ENCODE measurements at places on chromosomes 1 and 21. TPM values are rescaled to one million over a fixed set of nuclear protein-coding genes. Genes with fewer than 3 reads are reported as not detected.
A peak's percentile ranks its signal among the peaks of the same experiment; 100 is the strongest.

DNA sequence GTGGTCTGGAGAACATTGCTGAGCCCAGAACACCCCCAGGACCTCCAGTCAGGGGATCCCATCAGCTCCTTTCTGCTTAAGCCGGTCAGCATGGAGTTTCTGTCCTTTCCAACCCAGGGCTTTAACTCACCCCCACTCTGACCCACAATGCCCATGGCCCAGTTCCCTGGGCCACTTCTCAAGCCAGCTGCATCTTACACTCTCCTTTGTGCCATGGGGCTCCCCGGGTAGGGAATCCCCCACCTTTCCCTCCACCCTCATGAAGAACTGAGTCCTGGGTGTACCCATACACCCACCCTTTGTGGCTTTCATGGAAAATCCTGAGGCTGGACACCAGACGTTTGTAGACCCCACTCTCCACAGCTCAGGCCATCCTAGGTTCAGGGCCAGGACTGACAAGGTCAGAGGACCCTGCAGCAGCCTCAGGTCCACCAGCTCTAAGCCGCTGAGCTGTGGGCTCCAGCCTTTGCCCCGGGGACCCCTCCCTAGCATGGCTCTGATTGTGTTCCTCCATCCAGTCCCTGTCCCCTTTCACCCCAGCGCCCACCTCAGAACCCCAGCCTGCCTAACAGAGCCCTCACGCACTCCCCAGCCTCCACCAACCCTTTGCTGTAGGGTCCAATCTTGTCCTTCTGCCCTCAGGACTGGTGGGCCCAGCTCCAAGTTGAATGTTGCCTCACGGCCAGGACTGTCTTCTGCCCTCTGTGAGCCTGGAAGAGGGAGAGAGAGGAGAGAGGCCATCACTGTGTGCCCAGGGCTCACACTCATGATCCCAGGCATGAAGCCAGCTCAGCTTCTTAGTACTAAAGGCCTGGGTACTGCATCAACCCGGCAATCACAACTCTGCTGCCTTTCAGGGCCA lies 394.8 kb downstream of the MATN1 start:
- H3K4me3 ChIP-seq = no peak overlapping the region
- no peaks in the 10 kb centered on the region for H3K4me1 ChIP-seq
- H3K27me3 ChIP-seq = no peaks in the 10 kb centered on the region
- no peaks in the 10 kb centered on the region for H3K36me3 ChIP-seq
- DNase-seq = no peak

DNA sequence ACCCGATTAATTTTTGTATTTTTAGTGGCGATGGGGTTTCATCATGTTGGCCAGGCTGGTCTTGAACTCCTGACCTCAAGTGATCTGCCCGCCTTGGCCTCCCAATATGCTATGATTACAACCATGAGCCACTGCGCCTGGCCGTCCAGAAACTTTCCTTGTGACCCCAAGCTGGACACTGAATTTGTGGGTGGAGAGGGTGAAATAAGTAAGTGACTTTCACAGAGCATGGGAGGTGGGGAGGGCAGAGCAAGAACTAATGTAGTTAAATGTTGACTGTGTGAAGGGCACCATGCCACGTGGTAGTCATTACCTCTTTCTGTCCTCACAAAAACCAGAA lies 2.7 kb upstream of the UTP11 start:
- no peaks in the 10 kb centered on the region for H3K27me3 ChIP-seq
- no peaks in the 10 kb centered on the region for H3K36me3 ChIP-seq
- peak overlapping the region; percentile 23 for H3K27ac ChIP-seq
- no peak for DNase-seq
- H3K4me3 ChIP-seq = no peak overlapping the region

- H3K36me3 ChIP-seq = no peaks in the 10 kb centered on the region
- peak; percentile 36 for DNase-seq
Observed at GRCh38 chr1:14968251-14968851, 185.2 kb upstream of the TMEM51 start.

DNA sequence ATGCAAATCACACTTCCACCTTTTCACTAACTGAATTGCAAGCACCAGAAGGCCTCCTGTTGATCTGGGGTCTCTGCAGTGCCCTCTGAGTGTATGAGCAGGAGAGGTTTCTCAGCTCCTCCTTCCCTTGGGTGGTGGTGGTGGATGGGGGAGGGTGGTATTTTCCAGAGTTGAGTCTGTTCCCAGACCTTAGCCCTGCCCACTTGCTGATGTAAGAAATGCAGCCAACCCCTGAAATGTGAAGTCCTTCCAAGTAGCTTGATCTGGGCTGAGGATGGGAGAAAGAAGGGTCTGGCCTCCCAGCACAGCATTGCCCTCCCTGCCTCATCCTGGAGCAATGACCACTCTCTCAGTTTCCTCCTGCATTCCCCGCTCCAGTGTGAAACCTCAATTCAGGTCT lies 6.3 kb upstream of the FOXD2 start:
- H3K4me3 ChIP-seq = no peak overlapping the region
- no peak for DNase-seq
- H3K27me3 ChIP-seq = no peaks in the 10 kb centered on the region
- H3K27ac ChIP-seq = no peak overlapping the region
- no peaks in the 10 kb centered on the region for H3K36me3 ChIP-seq
- H3K4me1 ChIP-seq = peaks cover 31% of the 10 kb centered on the region

DNA sequence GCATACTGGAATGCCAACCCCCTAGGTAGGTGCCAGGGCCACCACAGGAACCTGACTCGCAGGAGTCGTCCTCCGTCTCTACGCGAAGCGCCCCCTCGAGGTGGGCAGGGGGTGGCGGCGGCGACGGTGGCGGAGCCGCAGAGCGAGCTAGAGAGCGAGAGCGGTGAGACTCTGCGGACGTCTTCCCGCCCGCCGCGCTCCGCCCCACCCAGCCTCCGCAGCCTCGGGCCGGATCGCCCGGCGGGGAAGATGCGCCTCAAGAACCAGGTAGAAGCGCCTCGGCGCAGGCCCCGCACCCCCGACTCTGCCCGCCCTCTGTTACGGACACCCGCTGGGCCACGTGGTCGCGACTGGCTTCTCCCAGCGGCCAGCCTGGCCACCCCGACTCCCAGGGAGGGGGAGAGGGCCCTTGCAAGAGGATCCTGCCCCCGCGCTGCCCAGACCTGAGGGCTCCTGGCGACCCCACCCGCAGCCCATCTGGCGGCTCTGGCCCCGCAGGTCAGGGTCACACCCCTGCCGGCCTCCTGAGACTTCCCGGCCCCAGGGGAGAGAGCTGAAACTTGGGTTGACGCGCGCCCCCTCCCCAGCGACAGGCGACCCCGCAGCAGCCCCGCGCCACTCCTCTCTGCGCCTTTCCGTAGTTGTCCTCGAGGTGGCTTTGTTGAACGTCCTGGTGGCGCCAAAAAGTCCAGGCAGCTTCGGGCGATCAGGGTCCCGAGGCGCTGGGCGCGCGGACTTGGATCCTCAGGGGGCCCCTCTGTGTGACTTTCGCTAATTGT lies 24.4 kb upstream of the AGBL4 start:
- H3K27ac ChIP-seq = no peak overlapping the region
- no peaks in the 10 kb centered on the region for H3K27me3 ChIP-seq
- DNase-seq = peak; percentile 85
- H3K4me3 ChIP-seq = peak overlapping the region; percentile 35
- no peaks in the 10 kb centered on the region for H3K36me3 ChIP-seq

DNA sequence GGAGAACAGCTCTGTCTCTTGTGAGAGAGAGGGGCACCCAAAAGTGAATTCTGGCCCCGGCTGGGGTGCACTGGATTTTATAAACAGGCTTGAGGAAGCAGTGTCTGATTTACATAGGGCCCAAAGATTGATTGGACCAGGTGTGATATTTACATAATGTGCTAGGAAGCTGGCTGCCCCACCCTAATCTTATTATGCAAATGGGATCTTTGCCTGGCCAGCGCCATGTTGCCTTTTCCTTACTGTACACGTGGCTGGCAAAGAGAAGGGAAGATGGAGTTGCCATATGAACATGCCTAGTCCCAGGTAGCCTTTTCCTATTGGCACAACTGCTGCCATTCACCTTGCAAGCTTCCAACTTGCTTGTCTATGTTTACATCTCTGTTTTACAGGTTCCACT lies 29.0 kb upstream of the CFHR4 start:
- H3K36me3 ChIP-seq = no peaks in the 10 kb centered on the region
- DNase-seq = no peak
- H3K4me1 ChIP-seq = no peaks in the 10 kb centered on the region
- no peak overlapping the region for H3K27ac ChIP-seq

- H3K27me3 ChIP-seq = no peaks in the 10 kb centered on the region
- no peak overlapping the region for H3K4me3 ChIP-seq
- peaks cover 40% of the 10 kb centered on the region for H3K4me1 ChIP-seq
- peaks cover 10% of the 10 kb centered on the region for H3K36me3 ChIP-seq
Observed at GRCh38 chr21:46637952-46638746, 2.7 kb downstream of the PRMT2 start.

DNA sequence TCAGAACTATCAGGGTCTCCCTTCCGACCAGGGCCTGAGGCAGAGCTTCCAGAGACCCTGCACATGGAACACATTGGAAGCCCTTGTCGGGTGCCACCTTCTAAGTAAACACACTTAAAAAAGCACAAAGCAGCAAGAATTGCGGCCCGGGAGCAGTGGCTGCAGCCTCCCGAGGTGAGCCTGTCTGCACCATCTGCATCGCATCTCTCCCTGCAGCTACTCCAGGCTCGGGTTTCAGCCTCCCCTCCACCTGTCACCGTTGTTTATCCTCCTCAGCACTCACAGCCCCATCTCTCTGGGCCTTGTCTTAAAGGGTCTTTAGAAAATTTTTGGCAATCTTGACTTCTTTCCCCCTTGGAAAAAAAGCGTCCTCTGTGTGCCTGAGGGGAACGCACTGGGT lies 95.1 kb upstream of the ARHGEF16 start:
- no peak overlapping the region for H3K27ac ChIP-seq
- DNase-seq = no peak
- no peaks in the 10 kb centered on the region for H3K4me1 ChIP-seq
- no peaks in the 10 kb centered on the region for H3K36me3 ChIP-seq

GRCh38 chr1:199463521-199464127 lies 563.9 kb upstream of the NR5A2 start:
- H3K36me3 ChIP-seq = no peaks in the 10 kb centered on the region
- H3K27ac ChIP-seq = no peak overlapping the region
- H3K4me3 ChIP-seq = no peak overlapping the region
- no peaks in the 10 kb centered on the region for H3K27me3 ChIP-seq

The SLC9C2 gene
- total RNA-seq = not detected

DNA sequence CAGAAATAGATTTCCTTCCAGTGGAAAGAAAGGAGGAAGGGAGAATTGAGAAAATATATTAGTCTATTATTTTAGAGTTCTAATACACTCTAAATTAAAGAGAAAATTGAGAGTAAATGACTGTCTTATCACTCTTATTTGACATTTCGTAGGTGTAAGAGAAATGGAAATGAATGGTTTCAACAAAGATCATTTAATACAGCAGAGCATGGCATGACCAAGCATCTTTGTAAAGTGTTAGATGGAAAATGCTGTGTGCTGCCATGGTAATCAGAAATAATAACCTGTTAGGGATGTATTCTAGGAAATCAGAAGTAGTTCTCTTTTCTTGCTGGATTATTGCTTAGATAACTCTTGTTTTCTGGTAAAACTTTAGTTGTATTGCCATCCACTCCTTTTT lies 90.9 kb downstream of the GIPC2 start:
- H3K4me1 ChIP-seq = no peaks in the 10 kb centered on the region
- H3K36me3 ChIP-seq = no peaks in the 10 kb centered on the region
- H3K27ac ChIP-seq = no peak overlapping the region

DNA sequence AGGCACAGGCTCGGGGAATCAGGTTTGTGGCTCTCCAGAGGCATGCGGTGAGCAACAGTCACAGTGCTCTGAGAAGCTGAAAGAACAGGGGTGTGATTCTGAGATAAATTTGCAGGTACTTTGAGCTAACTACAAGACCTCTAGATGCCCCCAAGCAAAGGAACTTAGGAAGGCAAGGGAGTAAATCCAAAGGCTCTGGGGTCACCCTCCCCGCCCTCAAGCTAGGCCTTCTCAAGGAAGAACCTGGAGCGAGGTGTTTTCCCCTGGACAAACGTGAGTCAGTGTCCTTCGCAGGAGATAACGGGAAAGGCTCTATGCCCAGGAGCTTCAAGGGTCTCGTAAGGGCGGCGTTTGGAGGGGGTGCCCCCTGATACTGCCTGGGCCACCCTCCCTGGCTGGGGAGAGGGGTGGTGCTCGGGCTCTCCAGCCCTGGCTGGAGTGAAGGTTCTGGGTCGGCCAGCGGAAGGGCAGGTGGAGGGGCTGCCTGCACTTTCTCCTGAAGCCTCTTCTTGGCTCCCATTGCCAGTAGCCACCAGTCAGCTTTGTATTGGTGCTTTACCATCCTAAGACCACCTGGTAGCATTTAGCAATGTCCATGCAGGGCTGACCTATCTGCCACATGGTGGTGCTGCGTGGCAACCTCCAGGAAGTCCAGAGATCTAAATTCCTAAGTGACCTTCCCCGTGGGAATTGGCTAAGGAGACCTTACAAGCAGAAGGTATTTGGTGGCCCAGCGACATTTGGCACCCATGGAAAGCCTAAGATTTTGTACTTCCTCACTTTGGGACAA lies 44.0 kb downstream of the GPR161 start:
- no peaks in the 10 kb centered on the region for H3K27me3 ChIP-seq
- no peak overlapping the region for H3K4me3 ChIP-seq
- peaks cover 12% of the 10 kb centered on the region for H3K36me3 ChIP-seq
- H3K27ac ChIP-seq = no peak overlapping the region
- DNase-seq = no peak
- H3K4me1 ChIP-seq = no peaks in the 10 kb centered on the region

The CCDC30 gene
- total RNA-seq = 7.0 TPM

DNA sequence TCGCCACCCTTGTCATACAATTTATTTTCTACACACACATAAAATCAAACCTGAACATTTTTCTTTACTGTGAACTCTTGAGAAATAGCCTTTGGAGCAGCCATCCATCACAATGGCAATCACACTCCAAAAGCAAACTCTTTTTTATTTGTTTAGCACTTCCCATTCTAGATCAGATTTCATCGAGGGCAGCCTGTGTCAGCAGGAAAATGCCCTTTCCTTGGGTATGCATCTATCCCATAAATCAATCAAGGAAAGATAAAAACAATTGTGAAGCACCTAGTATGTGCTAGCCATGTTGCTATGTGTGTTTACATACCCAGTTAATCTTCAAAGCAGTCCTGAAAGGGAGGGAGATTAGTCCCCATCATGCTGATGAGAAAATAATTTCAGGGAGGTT lies 484.1 kb upstream of the USP24 start:
- H3K36me3 ChIP-seq = no peaks in the 10 kb centered on the region
- no peaks in the 10 kb centered on the region for H3K4me1 ChIP-seq
- H3K27me3 ChIP-seq = no peaks in the 10 kb centered on the region
- no peak overlapping the region for H3K27ac ChIP-seq

DNA sequence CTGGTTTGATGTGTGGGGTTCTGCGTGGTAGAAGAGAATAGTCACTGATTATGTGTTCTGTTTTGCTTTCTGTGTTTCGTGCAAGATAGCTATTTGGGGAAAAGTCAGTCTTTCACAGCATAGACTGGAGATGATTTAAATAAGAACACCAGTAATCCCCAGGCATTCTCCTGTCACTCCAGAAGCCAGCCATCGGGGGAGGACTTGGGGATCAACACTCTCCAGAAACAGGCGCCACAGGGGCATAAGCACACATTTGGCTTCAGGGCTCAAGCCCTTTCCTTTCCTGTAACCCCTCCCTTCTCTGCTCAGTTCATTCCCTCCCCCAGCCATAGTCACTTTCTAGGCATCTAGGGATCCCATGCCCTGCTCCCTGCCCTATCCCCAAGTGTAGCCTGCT lies 97.3 kb upstream of the BEND5 start:
- no peaks in the 10 kb centered on the region for H3K36me3 ChIP-seq
- H3K27ac ChIP-seq = no peak overlapping the region
- no peak overlapping the region for H3K4me3 ChIP-seq
- H3K27me3 ChIP-seq = no peaks in the 10 kb centered on the region
- H3K4me1 ChIP-seq = no peaks in the 10 kb centered on the region

Data from upper lobe of left lung (tissue), 6 donors.